ENCODE measurements at places on chromosomes 3 and 15.

GRCh38 chr15:60720086-60720485 is 241.1 kb upstream of the ICE2 start:
- DNase-seq, result no peak

DNA sequence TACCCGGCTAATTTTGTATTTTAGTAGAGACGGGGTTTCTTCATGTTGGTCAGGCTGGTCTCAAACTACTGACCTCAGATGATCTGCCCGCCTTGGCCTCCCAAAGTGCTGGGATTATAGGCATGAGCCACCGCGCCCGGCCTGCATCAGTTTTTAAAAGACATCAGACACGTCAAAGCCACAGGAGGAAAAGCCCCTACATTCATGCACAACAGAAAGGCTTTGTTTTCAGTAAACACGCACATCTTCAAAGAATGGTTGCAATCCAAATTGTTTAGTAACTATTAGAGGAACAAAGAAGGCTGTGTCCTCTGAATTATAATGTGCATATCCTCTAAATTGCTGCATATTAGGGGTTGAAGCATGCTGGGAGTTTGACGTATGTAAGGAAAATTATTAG is 53.3 kb downstream of the BTD start:
- DNase-seq, result no peak

DNA sequence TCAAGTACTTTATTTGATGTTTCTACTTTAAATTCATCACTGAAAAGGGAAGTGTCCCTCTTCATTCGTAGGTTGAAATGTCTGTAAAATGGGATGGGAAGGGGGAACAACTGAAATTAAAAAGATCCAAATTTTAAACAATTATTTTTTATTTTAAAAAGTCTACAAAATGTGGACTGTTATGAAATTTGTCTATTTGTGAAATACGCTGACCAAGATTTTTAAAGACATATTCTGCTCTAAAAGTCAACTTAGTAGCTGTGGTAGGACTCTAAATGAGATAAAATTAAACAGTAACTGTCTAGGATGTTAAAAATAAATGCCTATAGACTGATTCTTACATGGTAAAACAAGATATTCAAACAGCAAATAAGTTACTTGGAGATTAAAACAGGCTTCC is 67.3 kb downstream of the ADAM10 start:
- DNase-seq, result no peak

DNA sequence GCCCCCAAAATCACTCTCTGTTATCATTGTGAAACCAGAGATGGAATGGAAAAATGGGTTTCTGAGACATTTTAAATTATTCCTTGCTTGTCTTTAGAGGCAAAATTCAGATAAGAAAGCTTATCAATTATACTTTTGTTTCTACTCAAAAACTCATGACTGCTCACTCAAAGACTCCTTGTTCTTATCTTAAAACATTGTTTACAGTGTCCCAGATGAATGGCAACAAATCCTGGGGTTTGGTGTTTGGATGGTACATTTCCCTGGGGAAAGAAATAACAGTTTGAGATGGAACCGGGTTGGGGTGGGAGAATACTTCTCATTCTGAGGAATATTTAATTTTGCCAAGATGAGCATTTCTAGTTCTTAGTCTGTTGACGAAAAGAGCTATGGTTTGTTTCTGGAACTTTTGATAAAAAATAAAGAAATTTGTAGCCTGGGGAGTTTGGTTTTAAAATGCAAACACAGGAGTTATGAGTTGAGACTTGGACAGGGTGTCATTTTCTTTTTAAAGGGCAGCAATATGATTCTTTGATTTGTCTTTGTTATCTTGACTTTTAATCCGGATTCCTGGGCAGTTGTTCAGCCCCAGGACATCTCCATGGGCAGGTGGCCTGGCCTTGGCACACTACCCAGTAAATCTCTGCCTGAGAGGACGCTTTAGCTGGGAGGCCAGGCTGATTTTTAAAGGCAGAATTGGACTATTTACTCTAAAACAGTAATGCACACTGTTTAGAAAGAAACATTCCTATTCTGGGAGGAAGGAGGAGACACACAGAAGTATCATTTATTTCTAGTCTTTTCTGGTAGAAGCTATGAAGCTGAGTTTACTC is 32.4 kb downstream of the BTD start:
- DNase-seq, result no peak

GRCh38 chr3:189961522-189962161 is 159.1 kb downstream of the P3H2 start:
- DNase-seq, result peak; percentile 78

- no peak for DNase-seq
These were observed 316.7 kb downstream of the LPP start for GRCh38 chr3:188470508-188471130.

Measured in fibroblast of skin of left quadriceps (primary cell).